ENCODE measurements at places on chromosomes 7 and 10. TPM values are rescaled to one million over a fixed set of nuclear protein-coding genes. Genes with fewer than 3 reads are reported as not detected.
A peak's percentile ranks its signal among the peaks of the same experiment; 100 is the strongest.

GRCh38 chr10:24469993-24470392 lies 253.7 kb downstream of the ARHGAP21 start:
- no peaks in the 10 kb centered on the region for H3K27me3 ChIP-seq
- DNase-seq: no peak
- H3K4me3 ChIP-seq: no peak overlapping the region
- H3K36me3 ChIP-seq: no peaks in the 10 kb centered on the region

- peaks cover 10% of the 10 kb centered on the region for H3K36me3 ChIP-seq
- DNase-seq: no peak
- no peak overlapping the region for H3K4me3 ChIP-seq
- no peaks in the 10 kb centered on the region for H3K4me1 ChIP-seq
- no peak overlapping the region for H3K27ac ChIP-seq
Observed at GRCh38 chr10:77987671-77988255, 41.6 kb downstream of the POLR3A start.

- H3K27me3 ChIP-seq: no peaks in the 10 kb centered on the region
- H3K4me3 ChIP-seq: no peak overlapping the region
Observed at GRCh38 chr7:99485094-99485493, 12.4 kb downstream of the ZNF789 start.

- H3K27ac ChIP-seq: peak overlapping the region; percentile 56
- DNase-seq: peak; percentile 53
- H3K4me1 ChIP-seq: peaks cover 13% of the 10 kb centered on the region
- no peaks in the 10 kb centered on the region for H3K27me3 ChIP-seq
- H3K4me3 ChIP-seq: peak overlapping the region; percentile 96
Observed at GRCh38 chr7:116952635-116953371, 498 bp upstream of the ST7 start.

DNA sequence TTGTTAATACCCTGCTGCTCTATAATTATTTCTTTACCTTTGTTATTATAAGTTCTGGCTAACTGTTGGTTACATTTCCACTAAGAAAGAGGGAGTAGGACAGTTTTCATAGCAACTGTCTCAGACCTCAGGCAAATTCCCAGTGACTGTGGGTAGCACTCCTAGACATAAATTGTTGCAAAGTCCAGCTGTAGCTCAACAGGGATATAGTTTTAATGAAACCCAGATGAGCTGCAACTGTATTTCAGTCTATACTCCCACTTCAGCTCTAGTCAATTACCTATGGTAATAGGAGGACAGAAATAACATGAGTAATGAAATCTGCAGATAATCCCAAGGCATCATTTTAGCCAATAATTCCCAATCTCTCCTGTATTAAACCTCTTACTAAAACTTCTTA lies 103.0 kb upstream of the SEMA3A start:
- no peaks in the 10 kb centered on the region for H3K36me3 ChIP-seq
- H3K4me3 ChIP-seq: no peak overlapping the region
- no peak overlapping the region for H3K27ac ChIP-seq
- H3K4me1 ChIP-seq: peaks cover 13% of the 10 kb centered on the region
- DNase-seq: no peak

DNA sequence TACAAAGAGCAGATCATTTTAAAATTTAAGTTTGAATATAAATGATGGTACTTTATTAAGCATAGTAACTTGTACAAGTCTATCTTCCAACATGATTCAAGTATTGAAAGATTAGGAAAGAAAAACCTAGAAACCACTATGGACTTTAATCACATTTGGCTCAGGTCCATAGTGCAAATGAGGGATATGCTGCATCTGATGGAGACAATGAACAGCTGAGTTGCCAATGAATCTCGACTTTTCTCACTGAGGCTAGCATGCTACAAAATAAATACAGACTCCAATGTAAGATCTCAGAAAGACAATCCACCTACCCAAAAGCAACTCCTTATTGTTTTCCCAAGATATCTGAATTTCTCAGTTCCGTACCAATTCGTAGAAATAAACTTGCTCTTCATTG lies 89.8 kb downstream of the SEMA3A start:
- H3K36me3 ChIP-seq: peaks cover 4% of the 10 kb centered on the region
- no peak overlapping the region for H3K27ac ChIP-seq

- no peak for DNase-seq
- H3K27me3 ChIP-seq: no peaks in the 10 kb centered on the region
- peaks cover 15% of the 10 kb centered on the region for H3K4me1 ChIP-seq
Observed at GRCh38 chr10:73924935-73925334, 14.0 kb downstream of the PLAU start.

DNA sequence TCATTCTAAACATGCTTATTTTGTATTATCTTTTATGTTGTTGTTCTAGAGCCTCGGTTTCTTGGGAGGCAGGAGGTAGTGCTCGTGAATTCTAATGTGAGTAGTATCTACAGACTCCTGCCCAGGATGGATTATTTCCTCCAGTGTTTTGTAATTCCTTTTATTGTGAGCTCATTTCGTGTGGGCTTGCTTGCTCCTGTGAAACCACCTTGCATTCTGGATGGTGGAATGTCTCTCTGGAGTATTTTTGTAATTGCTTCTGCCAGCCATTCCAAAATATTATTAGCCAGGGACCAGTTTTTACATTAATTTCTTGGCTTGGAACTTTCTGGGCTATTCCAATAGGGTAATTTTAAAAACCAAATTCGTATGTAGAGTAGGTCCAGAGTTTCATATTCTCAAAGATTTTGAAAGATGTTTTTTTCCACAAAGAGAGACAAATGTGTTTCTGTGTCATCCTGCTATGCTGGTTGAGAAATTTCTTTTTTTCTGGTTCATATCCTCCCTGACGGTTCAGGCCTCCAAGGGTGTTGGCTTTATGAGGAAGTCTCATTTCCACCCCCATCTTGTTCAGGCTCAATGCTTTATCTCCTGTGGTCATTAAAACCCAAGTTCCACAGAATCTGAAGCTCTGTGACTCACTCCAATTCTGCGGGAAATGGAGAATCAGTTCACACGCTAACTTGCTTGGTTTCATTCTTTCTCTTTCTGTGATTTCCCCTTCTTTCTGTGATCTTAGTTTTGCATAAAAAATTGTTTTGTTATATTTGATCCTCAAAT lies 41.7 kb upstream of the CALD1 start:
- H3K4me1 ChIP-seq: peaks cover 8% of the 10 kb centered on the region
- H3K4me3 ChIP-seq: no peak overlapping the region
- no peak for DNase-seq
- no peak overlapping the region for H3K27ac ChIP-seq

Gene FGFR2
- 76.3 TPM for total RNA-seq

All from neural progenitor cell (in vitro differentiated cells).